Stimulated activated CD4-positive, alpha-beta T cell treated with anti-CD3 and anti-CD28 coated beads, Interleukin-12 subunit alpha, Interleukin-12 subunit beta, amount 100 ng/mL, for 4 hours (primary cell): ENCODE measurements at places on chromosomes 12 and 14.

GRCh38 chr12:57213058-57213715 is 3.4 kb upstream of the NXPH4 start:
- DNase-seq: peak; percentile 80

- DNase-seq: no peak
Measured at GRCh38 chr14:81401420-81402122, 1.4 kb upstream of the STON2 start.

- DNase-seq: no peak
Measured at GRCh38 chr12:121524196-121524916, 56.5 kb downstream of the KDM2B start.

DNA sequence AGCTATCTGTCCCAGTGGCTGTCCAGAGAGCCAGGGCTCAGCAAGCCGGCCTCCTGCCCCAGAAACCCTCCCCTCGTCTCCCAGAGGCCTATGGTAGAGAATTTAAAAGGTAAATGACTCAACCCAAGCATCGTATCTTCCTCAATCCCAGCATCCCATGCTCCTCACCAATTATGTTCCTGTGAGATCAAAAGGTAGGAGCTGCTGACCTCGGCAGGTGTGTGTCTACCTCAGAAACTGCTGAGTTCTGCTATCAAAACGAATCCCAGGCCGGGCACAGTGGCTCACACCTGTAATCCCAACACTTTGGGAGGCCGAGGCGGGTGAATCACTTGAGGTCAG is 49.3 kb downstream of the FOXN3 start:
- no peak for DNase-seq

DNA sequence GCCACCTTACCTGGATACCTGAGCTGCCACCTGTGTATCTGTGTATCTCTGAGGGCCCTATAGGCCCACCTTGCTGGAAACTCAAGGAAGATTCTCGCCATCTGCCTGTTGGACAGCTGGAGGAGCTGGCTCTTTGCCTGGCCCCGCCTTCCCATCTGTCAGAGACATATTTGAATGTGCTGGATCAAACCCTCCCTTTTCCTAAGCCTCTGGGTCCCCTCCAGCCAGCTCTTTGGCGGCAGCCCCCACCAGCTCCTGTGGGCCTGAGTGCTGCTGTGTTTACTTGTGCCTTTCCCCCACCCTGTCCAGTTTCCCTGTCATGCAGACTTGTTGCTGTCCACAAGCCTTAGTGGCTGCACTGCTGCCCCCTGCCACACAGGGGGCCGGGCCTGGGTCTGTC is 55.9 kb upstream of the SRSF5 start:
- no peak for DNase-seq

DNA sequence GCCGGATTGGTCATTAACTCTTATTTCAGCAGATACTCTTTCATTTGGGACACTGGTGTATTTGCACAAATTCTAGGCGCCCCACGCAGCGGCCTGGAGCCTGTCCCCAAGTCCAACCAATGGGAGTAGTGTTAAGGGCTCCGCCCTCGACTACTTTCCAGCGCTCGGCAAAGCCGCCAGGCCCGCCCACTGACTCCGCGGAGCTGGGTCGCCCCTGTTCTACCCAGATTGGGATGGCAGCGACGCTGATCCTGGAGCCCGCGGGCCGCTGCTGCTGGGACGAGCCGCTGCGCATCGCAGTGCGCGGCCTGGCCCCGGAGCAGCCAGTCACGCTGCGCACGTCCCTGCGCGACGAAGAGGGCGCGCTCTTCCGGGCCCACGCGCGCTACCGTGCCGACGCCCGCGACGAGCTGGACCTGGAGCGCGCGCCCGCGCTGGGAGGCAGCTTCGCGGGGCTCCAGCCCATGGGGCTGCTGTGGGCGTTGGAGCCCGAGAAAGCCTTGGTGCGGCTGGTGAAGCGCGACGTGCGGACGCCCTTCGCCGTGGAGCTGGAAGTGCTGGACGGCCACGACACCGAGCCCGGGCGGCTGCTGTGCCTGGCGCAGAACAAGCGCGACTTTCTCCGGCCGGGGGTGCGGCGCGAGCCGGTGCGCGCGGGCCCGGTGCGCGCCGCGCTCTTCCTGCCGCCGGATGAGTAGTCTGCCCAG is at the start of gene ACOT6:
ACOT6 (plus strand) TSS at position 179 of the 707 bp plus-strand sequence; CDS start at position 234, 55 bp downstream.
- DNase-seq: peak; percentile 57

- peak; percentile 72 for DNase-seq
Measured at GRCh38 chr12:57127726-57128518, at the start of gene LRP1. Gene LRP1, plus strand, starts transcription at chr12:57128483. Its CDS starts 482 bp downstream, at chr12:57128965.

GRCh38 chr12:122646517-122647217 is 56.5 kb downstream of the HCAR2 start:
- peak; percentile 3 for DNase-seq

- DNase-seq: no peak
Measured at GRCh38 chr14:33134975-33135374, 196.3 kb downstream of the NPAS3 start.

DNA sequence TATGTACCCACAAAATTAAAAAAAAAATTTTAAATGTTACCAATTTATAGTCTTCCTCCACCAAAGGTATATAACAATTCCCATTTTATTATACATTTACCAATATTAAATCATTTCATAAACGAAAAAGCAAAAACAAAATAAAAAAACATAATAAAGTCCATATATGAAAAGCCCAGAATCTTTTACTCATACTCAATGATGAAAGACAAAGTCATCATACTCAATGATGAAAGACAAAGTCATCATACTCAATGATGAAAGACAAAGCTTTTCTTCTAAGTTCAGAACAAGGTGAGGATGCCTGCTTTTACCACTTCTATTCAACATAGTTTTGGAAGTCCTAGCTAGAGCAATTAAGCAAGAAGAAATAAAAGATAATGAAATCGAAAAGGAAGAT is 28.1 kb downstream of the TMEM116 start:
- DNase-seq: no peak

DNA sequence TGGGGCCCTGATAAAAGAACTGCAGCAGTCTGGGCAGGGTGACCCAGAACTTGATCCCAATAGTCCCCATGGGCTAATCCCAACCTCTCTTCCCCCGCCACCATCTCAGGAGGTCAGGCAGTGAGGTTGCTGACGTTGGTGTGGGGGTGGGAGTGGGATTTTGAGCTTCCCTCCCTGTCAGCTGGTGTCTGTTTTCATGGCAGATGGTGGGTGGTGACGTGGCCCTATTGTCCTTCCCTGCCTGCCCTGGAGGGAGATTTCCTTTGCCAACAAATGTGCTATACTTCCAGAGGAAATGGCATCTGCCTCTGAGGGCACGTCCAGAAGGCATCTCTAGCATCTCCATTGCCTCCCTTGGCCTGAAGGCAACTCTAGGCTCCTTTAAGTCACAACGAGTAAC is 37.7 kb downstream of the NEUROD4 start:
- no peak for DNase-seq

DNA sequence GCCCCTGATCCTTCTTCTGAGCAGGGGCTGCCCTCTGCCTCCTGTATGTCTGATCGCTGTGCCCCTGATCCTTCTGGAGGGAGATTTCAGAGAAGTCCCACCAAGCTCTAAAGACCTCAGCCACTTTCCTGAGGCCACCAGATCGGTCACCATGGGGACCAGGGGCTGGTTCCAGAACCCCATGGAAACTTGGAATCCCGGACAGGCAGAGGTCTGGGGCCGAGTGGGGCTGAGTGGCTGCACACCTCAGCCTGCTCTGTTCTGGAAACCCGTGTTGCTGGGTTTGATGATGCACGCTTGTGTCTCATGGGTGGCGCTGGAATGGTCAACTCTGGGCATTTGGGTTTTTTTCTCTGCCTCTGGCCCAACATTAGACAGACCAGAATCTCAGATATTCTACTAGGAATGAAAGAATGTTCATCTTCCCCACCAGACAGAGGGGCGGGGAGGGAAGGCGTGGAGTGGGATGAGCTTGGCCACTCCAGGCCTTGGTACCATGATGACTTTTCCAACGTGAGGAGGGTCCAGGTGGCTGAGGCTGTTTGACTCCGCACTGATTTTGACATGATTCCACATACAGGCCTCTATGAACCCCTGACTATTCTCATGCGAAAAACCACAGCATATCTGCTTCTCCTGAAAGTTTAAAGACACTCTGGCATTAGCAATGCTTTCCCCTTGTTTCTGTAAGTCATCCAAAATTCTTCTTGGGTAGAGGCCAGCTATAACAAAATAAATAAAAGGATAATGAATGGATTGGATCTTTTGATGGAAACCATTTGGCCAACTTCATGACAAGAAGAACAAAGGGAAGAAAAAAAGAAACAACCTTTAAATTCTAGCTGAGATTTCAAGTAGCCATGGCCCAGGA is 114.5 kb downstream of the ADGRD1 start:
- no peak for DNase-seq

DNA sequence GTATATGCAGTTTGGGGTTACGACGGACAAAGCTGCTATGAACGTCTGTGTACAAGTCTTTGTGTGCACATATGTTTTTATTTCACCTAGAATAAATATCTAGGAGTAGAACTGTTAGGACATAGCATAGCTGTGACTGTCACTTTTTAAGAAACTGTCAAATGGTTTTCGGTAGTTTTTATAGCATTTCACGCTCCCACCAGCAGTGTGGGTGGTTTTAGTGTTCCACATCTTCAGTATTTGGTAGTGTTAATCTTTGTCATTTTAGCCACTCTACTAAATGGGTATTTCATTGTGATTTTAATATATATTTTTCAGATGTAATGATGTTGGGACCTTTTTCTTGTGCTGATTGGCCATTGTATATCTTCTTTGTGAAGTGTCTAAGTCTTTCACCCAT is 109.1 kb upstream of the BCAT1 start:
- DNase-seq: no peak

DNA sequence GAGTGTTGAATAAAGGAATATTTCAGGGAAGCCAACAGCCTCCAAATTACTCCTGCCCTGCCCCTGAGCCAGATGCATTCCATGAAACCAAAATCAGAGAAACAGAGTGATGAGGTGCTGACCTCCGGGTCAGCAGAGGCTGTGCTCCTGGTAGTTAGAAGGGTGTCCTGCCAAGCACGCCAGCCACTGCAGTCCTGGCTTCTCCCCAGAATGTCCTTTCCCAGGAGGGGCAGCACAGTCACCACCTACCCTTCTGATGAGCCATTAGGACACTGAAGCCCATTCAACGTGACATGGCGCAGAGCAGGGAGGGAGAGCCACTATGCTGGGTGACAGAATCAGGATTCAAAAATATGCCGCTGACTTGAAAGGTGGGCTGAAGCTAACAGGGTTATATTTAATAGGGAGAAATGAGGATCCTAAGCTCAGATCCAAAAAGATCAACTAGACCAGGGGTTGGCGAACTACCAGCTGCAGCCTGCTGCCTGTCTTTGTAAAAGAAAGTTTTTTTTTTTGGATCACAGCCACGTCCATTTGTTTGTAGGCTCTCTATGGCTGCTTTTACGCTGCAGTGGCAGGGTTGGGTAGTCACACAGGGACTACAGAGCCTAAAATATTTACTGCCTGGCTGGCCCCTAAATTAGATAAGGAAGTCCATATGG is 34.5 kb upstream of the PLEK2 start:
- DNase-seq: no peak

- DNase-seq: no peak
Measured at GRCh38 chr12:87216436-87216835, 812.8 kb downstream of the C12orf50 start.

DNA sequence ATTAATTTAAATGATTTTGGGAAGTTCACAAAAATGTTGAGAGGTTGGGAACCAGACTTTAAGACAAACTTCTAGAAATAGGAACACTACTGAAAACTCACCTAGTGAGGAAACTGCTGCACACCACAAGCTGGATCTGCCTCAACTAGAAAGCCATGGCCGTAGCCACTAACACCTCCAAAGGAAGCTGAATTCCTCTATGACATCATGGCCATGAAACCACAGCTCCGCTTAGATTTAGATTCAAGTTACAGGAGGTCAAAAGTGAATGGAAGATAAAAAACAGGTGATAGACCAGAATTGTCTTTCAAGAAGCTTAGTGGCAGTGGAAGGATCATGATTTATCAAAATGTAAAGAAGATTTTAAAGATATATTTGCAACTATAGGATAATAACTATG is 208.8 kb upstream of the ALG10 start:
- no peak for DNase-seq

DNA sequence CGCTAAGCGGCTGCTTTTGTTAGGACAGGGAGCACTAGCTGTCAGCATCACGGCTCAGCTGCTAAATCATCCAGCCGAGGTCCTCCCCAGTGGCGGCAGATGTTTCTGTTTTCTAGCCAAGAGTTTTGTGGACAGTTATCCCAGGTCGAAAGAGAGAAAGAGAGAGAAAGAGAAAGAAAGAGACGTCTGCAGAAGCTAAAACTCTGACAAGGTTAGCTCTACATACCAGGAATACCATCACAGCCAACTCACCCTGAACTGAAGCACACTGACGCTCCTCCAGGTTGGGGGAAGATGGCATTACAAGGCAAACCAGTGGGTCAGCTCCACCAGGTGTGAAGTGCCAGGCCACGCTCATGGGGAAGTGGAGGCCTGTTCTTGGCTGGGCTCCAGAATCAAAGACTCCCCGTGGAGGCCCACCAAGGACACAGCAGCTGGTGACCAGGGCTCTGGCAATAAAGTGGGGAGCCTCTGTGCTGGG is 64.9 kb upstream of the DICER1 start:
- DNase-seq: no peak

DNA sequence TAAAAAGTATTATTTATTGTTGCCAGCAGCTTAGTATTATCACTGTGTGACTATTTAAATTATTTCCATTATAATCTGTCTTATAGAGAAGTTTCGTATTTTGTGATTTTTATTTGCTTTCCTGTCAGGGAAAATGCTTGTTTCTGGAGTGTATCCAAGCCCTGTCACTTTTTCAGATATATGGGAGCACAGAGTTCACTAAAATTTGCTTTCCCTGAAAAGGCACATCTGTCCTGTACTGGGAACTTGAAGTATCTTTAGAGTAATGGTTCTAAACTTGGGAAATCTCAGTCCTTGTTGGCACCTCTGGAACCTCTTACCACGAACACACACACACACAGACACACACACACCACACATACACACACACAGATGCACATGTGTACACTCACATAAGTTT is 39.3 kb upstream of the SSTR1 start:
- DNase-seq: no peak

- DNase-seq: no peak
Measured at GRCh38 chr14:69694730-69695281, 72.1 kb upstream of the SRSF5 start.

- DNase-seq: no peak
Measured at GRCh38 chr12:25585021-25585523, 32.0 kb upstream of the LMNTD1 start.

- no peak for DNase-seq
Measured at GRCh38 chr14:97945631-97946030, 1148.4 kb downstream of the VRK1 start.
